ENCODE measurements at places on chromosomes 5 and 9. TPM values are rescaled to one million over a fixed set of nuclear protein-coding genes. Genes with fewer than 3 reads are reported as not detected.
A peak's percentile ranks its signal among the peaks of the same experiment; 100 is the strongest.

GLRA1 gene
- not detected for total RNA-seq

CDO1 gene
- 1.5 TPM for total RNA-seq

SNCAIP gene
- total RNA-seq = 20.0 TPM

- peaks cover 5% of the 10 kb centered on the region for H3K4me1 ChIP-seq
- H3K27ac ChIP-seq = no peak within 1 kb of the TSS
- DNase-seq = peak; percentile 67
- H3K27me3 ChIP-seq = no peaks in the 10 kb centered on the region
- no peaks in the 10 kb centered on the region for H3K36me3 ChIP-seq
Measured at GRCh38 chr9:115117999-115118878, at the start of gene TNC. Gene TNC (minus strand): TSS chr9:115118157. CDS start chr9:115091018, 27,139 bp downstream.

DNA sequence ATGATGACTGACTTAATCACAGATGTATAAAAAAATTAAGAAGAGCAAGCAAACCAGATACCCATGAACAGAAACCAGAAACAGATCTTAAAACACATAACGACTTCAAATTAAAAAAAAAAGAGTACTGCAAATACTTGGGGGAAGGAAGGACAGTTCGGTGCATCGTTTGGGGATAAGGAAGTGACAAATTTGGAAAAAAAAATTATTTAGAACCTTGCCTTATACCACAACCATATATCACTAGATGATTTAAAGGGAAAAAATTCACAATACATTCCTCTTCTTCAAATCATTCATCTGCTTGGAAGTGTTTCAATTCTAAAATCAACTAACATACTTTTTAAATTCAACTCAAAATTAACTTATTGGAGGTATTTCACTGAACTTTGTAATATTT, 1038.6 kb upstream of the DMAC1 start:
- no peak overlapping the region for H3K4me3 ChIP-seq
- no peaks in the 10 kb centered on the region for H3K36me3 ChIP-seq
- no peak for DNase-seq
- no peaks in the 10 kb centered on the region for H3K27me3 ChIP-seq
- no peak overlapping the region for H3K27ac ChIP-seq

DNA sequence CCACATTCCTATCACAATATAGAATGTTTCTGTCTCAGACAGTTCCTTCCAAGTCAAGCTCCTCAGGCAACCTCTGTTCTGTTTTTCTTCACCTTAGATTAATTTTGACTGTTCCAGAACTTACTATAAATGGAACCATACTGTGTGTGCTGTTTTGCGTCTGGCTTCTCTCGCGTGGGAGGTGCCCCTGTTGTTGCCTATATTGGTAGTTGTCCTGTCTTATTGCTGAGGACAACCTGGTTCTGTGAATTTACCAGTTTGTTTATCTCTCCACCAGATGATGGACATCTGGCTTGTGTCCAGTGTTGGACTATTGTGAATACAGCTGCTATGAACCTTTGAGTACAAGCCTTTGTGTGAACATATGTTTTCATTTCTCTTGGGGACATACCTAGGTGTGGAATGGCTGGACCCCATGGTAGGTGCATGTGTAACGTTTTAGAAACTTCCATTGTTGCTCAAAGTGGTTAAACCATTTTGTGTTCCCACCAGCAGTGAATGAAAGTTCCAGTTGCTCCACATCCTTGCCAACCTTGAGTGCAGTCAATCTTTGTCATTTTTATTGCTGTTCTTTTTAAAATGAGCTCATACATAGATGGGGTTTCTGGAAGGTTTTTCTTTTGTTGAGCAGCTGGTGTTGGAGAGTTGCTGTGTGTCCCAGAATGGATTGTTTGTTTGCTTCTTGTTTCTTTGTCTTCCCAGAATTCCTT, 18.1 kb downstream of the HMCN2 start:
- H3K27me3 ChIP-seq = peaks cover 58% of the 10 kb centered on the region
- no peak overlapping the region for H3K4me3 ChIP-seq
- no peak overlapping the region for H3K27ac ChIP-seq
- no peak for DNase-seq
- no peaks in the 10 kb centered on the region for H3K36me3 ChIP-seq

DNA sequence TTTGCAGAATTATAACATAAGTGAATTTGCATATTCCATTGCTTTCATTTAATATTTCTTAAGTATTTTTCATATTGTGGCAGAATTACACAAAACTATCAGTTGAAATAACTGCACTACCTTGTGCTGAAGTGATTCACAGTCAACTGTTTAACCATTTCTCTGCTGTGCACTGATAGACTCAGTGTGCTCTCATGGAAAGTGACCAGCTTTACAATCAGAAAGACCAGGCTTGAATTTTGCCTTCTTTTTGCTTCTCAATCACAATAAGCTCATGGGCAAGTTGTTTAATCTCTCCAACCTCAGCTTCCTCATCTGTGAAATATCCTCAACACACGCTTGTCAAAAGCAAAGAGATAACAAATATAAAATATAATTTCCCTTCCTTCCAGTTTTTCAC, 18.3 kb downstream of the CDK5RAP2 start:
- no peaks in the 10 kb centered on the region for H3K4me1 ChIP-seq
- no peak overlapping the region for H3K4me3 ChIP-seq
- peaks cover 92% of the 10 kb centered on the region for H3K36me3 ChIP-seq
- H3K27me3 ChIP-seq = no peaks in the 10 kb centered on the region
- no peak overlapping the region for H3K27ac ChIP-seq

GRCh38 chr5:60687927-60688720, 11.8 kb downstream of the DEPDC1B start:
- H3K27me3 ChIP-seq = no peaks in the 10 kb centered on the region
- no peak for DNase-seq

DNA sequence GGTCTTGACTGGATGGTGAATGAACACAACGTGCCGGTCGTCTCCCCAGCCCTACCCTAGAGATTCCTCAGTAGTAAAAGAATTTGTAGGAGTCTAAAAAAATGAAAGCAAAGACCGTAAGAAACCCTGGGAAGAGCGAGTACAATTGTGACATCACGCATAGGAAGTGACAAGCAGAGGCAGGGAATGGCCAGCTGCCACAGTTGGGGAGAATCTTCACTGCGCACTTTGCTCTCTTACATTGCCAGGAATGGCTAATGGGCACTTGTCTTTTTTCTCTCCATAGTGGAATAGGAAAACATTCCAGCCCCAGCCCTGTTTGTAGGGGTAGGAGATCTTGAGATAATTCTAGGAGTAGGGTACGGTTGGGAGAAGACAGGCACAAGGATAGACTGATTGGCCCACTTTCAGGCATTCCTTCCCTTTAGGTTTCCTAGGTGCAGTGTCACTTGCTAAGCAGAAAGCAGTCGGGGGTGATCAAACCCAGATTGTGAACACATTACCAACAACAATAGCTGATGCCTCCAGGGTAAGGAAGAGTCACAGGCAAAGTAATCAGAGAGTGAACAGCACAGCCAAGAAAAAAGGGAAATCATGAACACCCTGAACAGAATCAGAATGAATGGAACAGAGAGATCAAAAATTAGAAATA, 302.7 kb downstream of the MAN2A1 start:
- H3K27ac ChIP-seq = no peak overlapping the region
- DNase-seq = no peak
- no peaks in the 10 kb centered on the region for H3K4me1 ChIP-seq
- H3K36me3 ChIP-seq = no peaks in the 10 kb centered on the region
- H3K27me3 ChIP-seq = no peaks in the 10 kb centered on the region

DNA sequence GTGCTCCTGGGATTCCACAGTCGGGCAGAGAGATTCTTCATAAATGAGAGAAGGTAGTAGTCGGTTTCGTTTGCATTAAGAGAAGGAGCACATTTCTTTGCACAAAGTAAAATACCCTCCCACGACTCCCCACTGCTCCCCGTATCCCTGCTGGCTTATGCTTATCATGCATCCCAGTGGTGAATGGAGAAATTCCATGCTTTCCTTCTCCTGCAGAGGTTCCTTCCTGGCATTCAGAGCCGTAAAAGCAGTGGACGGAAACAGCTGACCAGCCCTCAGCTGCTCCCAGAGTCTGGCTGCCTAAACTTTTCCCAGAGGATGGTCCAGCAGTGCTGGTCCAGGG, 93.1 kb downstream of the C9orf152 start:
- H3K4me3 ChIP-seq = no peak overlapping the region
- peaks cover 25% of the 10 kb centered on the region for H3K4me1 ChIP-seq
- H3K27ac ChIP-seq = peak overlapping the region; percentile 23
- no peak for DNase-seq
- no peaks in the 10 kb centered on the region for H3K27me3 ChIP-seq
- no peaks in the 10 kb centered on the region for H3K36me3 ChIP-seq

- peaks cover 65% of the 10 kb centered on the region for H3K4me1 ChIP-seq
- peaks cover 3% of the 10 kb centered on the region for H3K36me3 ChIP-seq
- H3K27ac ChIP-seq = no peak overlapping the region
- H3K4me3 ChIP-seq = no peak overlapping the region
- no peak for DNase-seq
- H3K27me3 ChIP-seq = no peaks in the 10 kb centered on the region
Measured at GRCh38 chr9:124368692-124369091, 46.5 kb downstream of the PSMB7 start.
